ENCODE measurements at places on chromosomes 4 and X. TPM values are rescaled to one million over a fixed set of nuclear protein-coding genes. Genes with fewer than 3 reads are reported as not detected.

The HOPX gene
- total RNA-seq = 126 TPM

The KLB gene
- not detected for total RNA-seq

The KLHL34 gene
- 0.70 TPM for total RNA-seq

The TREX2 gene
- total RNA-seq = 0.74 TPM

The KIT gene
- total RNA-seq = 0.10 TPM

The CDKN2AIP gene
- total RNA-seq = 23.7 TPM

The PDCL2 gene
- not detected for total RNA-seq

The SGCB gene
- 13.9 TPM for total RNA-seq

The ETDB gene
- not detected for total RNA-seq

The ARHGAP4 gene
- 160 TPM for total RNA-seq
